Cortex of kidney (tissue), 1 donor: ENCODE measurements at places on chromosomes 4 and X.

GRCh38 chrX:136146614-136147314 lies 569 bp upstream of the FHL1 start:
- DNase-seq = no peak

DNA sequence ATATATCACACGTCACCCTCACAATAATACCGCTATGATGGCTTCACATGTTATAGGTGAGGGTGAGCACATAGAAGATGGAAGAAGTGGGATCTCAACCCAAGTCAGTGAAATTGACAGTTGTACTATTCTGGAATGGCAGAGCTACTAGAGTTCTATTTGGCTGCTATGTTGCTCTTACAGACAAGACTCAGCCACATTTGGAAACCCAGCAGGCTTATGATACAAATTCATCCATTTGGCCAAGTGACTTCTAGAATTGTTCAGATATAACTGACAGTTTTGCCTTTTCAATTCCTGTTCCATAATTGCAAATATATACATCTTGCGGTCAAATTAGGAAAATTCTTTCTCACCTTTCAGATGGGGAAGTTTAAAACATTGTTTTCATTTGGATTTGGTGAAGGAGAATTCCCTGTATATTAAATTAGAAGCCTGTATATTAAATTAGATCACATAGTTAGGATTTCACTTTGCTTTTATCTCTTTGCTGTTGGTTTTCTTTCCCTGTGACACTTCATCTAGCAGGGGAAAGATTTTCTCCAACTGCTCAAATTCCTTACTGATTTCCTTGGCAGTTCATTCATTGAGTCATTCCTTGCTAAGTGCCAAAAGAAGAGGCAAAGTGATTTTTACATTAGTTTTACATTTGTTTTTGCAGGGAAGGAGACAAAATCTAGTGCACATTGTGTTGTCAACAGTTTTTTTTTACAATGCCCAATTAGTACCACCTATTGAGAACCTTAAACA lies 120.6 kb upstream of the TBC1D9 start:
- no peak for DNase-seq

GRCh38 chr4:20666012-20666860 lies 34.0 kb upstream of the PACRGL start:
- no peak for DNase-seq

- DNase-seq = no peak
Measured at GRCh38 chr4:6999172-7000086, 43.7 kb upstream of the TADA2B start.

- no peak for DNase-seq
Measured at GRCh38 chr4:185068837-185069236, 50.5 kb downstream of the HELT start.
